Muscle of back (tissue), 13 donors: ENCODE measurements at places on chromosomes 12 and 14. TPM values are rescaled to one million over a fixed set of nuclear protein-coding genes. Genes with fewer than 3 reads are reported as not detected.

Gene DNAI7
- polyA plus RNA-seq: 0.31 TPM

Gene SERPINA5
- 0.09 TPM for polyA plus RNA-seq

Gene PIK3C2G
- 0.10 TPM for polyA plus RNA-seq

Gene CRACR2A
- 1.0 TPM for polyA plus RNA-seq

Gene PRMT5
- 67.2 TPM for polyA plus RNA-seq

Gene VDR
- 0.69 TPM for polyA plus RNA-seq

Gene SAMD15
- polyA plus RNA-seq: 0.48 TPM

Gene SYT1
- polyA plus RNA-seq: 1.7 TPM

Gene GZMB
- polyA plus RNA-seq: 0.36 TPM

Gene OR4E2
- polyA plus RNA-seq: not detected

Gene IL31
- polyA plus RNA-seq: not detected

Gene CIROP
- polyA plus RNA-seq: not detected

Gene PRICKLE1
- 33.5 TPM for polyA plus RNA-seq

Gene RIN3
- 10.3 TPM for polyA plus RNA-seq

Gene TAS2R50
- polyA plus RNA-seq: not detected

Gene LRIG3
- polyA plus RNA-seq: 49.4 TPM

Gene GALNT9
- 1.5 TPM for polyA plus RNA-seq

Gene VPS33A
- polyA plus RNA-seq: 12.8 TPM

Gene EXOC3L4
- 0.12 TPM for polyA plus RNA-seq

Gene TAS2R20
- 0.49 TPM for polyA plus RNA-seq

Gene TPPP2
- polyA plus RNA-seq: 0.17 TPM

Gene EPYC
- polyA plus RNA-seq: not detected

Gene KLRF1
- polyA plus RNA-seq: 0.54 TPM

Gene CCDC196
- not detected for polyA plus RNA-seq

Gene PLEK2
- polyA plus RNA-seq: 4.6 TPM

Gene SPTSSA
- polyA plus RNA-seq: 33.7 TPM

Gene TOMM20L
- polyA plus RNA-seq: 0.60 TPM

Gene PPP1R36
- polyA plus RNA-seq: not detected

Gene RNFT2
- 1.4 TPM for polyA plus RNA-seq

Gene EIF2S3B
- polyA plus RNA-seq: 0.86 TPM

Gene IKZF4
- 7.3 TPM for polyA plus RNA-seq

Gene NUAK1
- 11.4 TPM for polyA plus RNA-seq

Gene IL26
- not detected for polyA plus RNA-seq

Gene SMCO3
- polyA plus RNA-seq: 0.25 TPM

Gene TBC1D30
- polyA plus RNA-seq: 2.0 TPM

Gene ADAMTS20
- polyA plus RNA-seq: 0.08 TPM

Gene CLEC1A
- 3.0 TPM for polyA plus RNA-seq

Gene KERA
- polyA plus RNA-seq: 131 TPM
